ENCODE measurements at places on chromosomes 6 and 20.

DNA sequence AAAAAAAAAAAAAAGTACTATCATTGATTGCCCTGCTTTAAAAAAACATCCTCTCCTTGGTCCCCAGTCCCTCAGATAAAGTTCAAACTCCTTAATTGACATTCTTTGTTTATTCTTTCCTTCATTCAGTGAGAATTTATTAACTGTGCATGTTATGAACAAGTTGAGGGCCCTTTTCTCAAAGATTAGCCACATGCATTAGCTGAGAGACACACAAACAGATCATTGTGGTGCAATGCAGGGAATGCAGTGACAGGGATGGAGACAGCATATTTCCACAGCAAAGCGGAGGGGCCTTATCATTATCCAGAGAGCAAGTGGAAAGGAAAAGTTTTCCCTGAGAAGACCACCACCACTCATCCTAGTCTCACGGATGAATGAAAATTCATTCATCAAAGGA is 21.9 kb upstream of the IPCEF1 start:
- no peak for DNase-seq

DNA sequence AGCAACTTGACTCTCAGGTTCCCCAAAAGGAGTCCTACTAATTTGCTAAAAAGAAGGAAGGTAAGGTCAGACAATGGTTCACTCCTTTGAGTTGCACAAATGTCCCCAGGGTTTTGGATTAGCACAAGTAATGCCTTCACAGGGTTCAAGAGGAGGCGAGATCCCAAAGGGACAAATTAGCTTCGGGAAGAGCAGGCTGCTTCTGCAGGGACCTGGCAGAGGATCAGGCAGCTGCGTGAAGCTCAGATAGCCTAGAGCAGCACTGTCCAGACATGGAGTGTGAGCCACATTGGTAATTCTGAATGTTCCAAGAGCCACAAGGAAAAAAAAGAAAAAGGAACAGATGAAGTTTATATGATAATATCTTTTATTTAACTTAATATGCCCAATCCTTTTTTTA is 115.4 kb downstream of the CFAP61 start:
- DNase-seq = no peak

DNA sequence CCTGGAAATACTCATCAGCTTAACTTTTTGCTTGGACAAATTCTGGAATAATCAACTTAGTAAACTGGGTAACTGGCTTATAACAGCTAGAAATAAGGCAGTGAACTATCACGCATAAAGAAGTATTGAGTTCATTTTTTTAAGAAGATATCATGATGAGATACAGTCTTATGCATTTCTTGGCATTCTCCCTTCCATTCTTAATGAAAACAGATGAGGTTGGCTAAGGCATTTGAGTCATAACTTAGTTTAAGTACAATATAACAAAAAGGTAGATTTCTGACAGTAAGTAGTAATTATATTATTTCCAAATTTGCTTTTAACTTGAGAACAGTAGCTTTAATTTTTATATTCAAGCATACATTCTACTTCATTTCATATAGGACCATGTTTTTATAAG is 56.1 kb downstream of the SAMD5 start:
- DNase-seq = no peak

DNA sequence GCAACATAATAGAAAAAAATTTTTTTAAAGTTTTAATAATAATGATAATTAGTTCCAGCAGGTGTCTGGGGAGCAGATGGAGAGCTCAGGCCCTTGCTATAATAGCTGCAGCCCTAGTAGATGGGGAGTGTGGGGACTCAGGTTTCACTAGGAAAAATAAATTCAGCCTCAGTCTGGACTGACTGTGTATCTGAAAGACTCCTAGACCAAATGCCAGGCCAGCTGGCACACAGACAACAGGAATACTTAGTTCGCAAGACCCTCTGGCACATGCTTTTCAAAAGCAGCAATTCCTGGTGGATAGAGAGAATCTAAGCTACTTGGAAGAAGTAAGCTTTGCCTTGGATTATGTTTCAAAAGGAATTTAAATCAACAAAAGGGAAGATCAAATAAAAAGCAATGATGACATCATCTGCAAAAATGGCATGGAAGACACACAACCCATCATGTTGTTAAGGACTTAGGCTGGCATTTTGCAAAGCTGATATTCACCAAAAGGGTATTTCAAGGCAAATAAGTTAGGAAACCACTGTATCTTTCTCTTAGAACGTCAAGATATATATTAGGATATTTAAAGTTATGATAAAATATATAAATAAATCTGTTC is 107.8 kb downstream of the RNGTT start:
- no peak for DNase-seq

- DNase-seq = no peak
These were observed 63.2 kb downstream of the SLC24A3 start for GRCh38 chr20:19275630-19276071.

DNA sequence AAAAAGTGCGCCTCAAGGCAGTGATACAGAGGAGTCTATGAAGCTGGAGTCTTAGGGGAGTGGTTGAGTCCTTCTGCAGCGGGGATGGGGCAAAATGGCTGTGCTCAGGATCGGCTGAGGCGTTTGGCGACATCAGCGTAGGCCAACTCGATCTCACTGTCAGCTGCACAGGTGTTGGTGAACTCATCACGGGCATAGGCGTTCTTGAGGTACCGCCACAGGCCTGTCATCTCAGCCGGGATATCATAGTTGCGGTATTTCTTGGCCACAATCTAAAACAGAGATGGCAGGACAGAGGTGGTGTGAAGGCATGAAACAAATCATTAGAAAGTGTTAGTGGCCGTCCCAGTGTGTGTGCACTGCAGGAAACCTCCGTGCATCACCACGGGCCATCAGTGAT is 112.7 kb downstream of the CLIC5 start:
- no peak for DNase-seq

DNA sequence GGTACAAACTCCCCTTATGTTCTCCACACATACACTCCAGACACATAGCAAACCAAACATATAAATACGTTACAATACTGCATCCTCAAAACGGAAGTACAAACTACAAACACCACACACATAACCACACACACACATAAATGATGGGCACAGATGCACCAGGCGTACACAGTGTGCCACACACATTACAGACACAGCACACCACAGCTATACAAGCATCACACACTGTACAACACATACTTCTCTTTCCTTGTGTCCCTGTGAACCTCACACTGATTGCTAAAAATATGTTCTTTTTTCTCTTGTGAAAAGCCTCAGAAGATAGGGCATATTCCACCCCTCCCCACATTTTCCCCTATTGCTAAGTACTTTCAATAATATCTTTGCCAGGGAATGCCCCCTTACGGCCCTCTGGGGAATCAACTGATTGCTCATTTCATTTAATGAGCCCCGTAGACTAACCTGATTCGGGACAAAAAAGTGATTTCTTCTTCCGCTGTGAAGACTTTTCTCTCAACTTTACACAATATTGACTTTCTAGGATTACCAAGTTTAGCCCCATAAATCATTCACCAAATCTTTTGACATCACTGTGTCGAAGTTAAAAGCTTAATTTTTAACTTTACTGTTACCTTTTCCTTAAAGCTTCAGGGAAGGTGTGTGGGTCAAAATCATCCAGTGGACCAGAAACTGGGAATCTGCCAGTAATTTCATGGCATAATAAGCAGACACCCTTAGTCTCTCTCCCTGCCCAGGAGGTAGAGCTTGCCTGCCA is at the start of gene SLC17A1:
SLC17A1 (minus strand) TSS at position 521 of the 775 bp plus-strand sequence. CDS start 1,495 bp downstream, outside the sequence.
- no peak for DNase-seq

DNA sequence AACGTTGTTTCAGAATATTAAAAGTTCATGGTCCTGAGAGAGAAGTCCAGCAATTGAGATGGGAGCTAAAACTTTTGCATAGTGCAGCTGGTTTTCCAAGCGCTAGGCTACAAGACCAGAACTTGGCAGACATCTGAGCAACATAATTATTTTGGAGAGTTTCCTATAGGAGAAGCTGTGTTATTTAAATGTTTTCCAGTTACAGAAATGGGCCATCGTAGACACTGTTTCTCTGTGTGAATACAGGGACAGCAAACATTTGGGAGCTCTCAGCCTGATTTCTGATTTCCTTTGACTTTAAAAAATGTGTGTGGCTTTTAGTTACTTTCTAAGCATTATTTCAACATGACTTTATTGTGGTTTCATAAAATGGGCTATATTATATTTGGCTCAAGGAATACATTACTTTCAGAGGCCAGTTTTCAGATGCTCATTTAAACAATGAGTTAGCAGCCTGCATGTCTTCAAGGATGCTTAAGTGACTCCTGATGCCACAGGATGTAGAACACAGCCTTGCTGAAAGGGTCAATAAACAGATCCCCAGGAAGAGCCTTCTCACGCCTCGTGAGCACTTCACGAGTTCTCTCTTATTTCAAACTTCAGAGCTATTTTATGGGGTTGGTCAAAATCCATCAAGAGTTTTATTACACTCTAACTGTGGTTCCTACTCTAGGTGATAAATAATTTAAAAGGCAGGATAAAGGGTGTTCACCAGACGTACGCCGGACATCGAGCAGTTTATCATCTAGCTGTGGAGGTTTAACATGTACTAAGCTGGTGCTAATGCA is 193.8 kb downstream of the SMOC2 start:
- no peak for DNase-seq

DNA sequence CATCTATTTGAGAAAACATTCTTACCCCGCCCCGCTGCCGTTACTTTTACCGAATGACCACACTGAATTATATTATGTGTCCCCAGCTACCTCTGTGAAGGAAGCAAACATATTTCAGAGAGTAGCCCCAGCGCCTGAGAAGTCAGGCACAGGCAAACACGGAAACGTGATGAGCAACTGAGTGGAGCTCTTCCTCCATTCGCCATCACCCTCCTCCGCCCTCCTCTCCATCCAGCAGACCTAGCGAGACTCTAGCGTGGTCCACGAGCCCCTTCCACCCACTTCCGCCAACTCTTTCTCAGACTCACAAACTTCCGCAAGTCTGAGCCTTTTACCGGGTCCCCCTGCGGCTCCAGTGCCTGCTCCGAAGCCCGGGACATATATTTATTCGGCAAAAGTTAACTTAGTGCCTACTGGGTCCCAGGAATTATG is 582 bp downstream of the SNRPB start:
- DNase-seq = peak; percentile 32

DNA sequence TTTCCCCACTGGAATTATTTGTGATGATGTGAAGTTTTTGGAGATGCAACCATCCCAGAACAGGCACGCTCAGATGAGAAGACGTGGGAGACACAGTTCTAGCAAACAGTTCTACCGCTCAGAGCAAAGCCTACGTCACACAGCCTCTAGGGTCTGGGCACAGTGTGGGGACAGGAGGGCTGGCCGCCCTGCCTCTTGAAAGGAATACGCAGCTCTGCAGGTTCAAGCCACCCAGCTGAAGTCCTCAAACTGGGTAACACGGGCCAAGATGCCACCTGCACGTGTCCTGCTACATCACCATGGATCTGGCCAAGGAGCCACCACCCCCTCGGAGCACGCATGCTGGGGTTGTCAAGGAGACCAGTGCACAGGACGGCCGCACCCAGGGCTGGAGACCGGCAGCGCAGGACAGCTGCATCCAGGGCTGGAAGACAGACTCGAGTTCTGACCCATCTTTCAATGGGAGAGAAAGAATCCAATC is 75.0 kb downstream of the NOL4L start:
- DNase-seq = no peak

DNA sequence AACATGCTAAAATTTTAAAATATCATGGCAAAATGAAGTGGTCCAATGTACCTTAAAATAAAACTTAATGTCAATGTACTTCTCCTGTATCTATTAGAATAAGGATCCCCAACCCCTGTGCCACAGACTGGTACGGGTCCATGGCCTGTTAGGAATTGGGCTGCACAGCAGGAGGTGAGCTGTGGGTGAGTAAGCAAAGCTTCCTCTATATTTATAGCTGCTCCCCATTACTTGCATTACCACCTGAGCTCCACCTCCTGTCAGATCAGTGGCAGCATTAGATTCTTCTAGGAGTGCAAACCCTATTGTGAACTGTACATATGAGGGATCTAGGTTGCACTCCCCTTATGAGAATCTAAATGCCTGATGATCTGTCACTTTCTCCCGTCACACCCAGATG is 86.0 kb downstream of the SLC16A10 start:
- no peak for DNase-seq

DNA sequence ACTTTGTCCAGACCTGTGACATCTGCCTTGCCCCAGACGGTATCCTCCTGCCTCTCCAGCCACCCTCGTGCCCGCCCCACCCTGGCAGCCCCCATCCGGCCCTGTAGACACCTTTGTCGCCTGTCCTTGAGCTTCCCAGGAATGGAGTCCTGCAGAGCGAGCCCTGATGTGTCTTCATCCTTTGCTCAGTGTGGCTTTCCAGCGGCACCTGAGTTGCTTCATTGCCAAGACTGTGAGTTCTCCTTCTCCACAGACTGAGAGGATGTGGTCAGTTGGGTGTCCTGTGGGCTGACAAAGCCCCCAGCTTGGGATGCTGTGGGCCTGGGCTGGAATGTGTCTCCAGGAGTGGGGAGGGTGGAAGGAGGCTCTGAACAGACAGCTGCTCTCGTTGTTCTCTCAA is 1.7 kb upstream of the CST4 start:
- DNase-seq = no peak

- DNase-seq = no peak
These were observed 124.3 kb downstream of the IPCEF1 start for GRCh38 chr6:154232013-154232910.

GRCh38 chr20:14220986-14221385 is 116.4 kb downstream of the FLRT3 start:
- DNase-seq = no peak

GRCh38 chr6:28522594-28523240 is 3.0 kb upstream of the GPX5 start:
- no peak for DNase-seq

DNA sequence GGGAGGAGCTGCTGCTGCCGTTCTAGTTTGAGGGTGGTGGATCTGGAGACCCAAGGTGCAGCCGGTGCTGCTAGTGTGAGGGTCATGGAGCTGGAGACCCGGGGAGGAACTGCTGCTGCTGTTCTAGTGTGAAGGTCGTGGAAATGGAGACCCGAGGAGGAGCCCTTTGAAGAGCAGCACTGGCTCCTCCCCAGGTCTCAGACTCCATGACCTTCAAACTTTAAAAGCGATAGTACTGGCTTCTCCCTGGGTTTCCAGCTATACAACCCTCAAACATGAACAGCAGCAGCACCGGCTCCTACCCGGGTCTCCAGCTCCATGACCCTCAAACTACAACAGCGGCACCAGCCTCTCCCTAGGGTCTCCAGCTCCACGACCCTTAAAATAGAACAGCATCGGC is 15.5 kb downstream of the ULBP3 start:
- no peak for DNase-seq

GRCh38 chr6:166266336-166266735 is 41.9 kb downstream of the PRR18 start:
- no peak for DNase-seq

- no peak for DNase-seq
These were observed 20.9 kb downstream of the EDN1 start for GRCh38 chr6:12311106-12311505.

GRCh38 chr6:36839749-36840431 is 646 bp upstream of the CPNE5 start:
- no peak for DNase-seq

Data from activated CD8-positive, alpha-beta memory T cell treated with anti-CD3 and anti-CD28 coated beads for 1 hour (primary cell).